Stimulated activated CD4-positive, alpha-beta T cell treated with anti-CD3 and anti-CD28 coated beads, Interleukin-12 subunit alpha, Interleukin-12 subunit beta, amount 100 ng/mL, for 48 hours (primary cell): ENCODE measurements at places on chromosomes 3 and 15.

DNA sequence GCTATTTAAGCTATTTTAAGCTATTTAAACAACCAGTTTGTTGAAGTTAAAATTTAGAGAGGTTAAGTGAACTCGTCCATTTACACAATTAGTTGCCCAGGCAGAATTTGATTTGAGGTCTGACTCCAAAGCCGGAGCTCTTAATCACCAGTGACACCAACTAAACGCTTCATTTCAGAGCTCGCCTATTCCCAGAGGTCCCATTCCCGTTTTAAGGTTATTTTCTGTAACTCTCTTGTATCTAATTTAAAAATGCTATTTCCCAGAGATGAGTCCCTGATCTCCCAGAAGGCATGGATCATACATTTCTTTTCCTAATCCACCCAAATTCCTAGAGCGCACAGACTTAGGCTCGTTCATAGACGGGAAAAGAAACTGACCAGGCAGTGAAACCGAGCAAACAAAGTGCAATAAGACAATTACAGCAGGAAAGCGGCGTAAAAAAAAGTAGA, 904 bp upstream of the MCTP2 start:
- DNase-seq: no peak

DNA sequence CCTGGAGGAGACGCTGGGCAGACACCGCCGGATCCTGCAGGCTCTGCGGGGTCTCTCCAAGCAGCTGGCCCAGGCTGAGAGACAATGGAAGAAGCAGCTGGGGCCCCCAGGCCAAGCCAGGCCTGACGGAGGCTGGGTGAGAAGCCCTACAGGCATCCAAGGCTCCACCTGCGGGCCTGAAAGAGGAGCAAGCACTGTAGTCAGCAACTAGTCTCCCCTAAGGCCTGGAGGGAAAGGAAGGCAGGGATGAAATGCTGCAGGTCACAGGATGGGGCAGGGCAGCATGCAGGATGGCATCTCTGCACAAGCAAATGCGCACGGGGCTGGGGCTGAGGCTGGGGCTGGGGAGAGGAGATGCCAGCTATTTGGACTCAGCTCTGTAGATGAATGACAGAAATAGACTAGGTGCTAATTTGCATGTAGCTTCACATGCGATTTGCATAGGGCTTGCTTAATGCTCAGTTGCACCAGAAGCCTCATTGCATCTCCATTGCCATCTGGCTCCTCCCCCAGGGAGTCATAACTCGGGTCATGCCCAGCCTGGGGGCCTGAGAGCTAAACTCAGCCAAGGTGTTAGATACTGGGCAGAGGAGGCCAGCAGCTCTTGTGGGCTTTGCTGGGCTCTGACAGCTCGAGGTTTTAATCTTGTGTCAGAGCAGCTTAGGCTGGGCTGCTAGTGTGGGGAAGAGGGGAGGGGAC, 5.2 kb upstream of the CPLX3 start:
- no peak for DNase-seq

DNA sequence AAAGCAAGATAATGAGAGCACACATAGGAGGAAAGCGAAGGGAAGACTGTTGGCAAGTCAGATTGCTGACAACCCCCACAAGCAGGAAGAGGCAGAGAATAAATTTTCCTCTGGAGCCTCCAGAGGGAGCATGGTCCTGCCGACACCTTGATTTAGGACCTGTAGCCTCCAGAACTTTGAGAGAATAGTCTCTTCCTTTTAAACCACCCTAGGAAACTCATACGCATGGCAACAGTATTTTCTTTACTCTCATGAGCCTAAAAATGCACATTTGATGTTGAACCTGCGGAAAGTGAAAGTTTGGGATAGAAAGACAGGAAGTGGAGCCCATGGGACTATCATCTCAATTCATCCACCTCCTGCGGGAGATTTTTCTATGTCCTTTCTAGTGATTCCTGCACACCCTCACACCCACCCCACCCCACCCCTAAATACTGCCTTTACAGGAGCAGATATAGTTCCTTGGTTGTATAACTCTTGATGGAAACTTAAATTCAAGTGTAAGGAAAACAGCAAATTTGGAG, 116.7 kb upstream of the LPP start:
- no peak for DNase-seq

GRCh38 chr3:186988806-186989205, 58.5 kb downstream of the ST6GAL1 start:
- no peak for DNase-seq

- DNase-seq: no peak
Measured at GRCh38 chr15:75673426-75674235, 25.9 kb downstream of the SNX33 start.

- no peak for DNase-seq
Measured at GRCh38 chr3:73592154-73593144, 32.3 kb downstream of the PDZRN3 start.

GRCh38 chr3:155605571-155605970, 139.3 kb downstream of the PLCH1 start:
- DNase-seq: no peak

- no peak for DNase-seq
Measured at GRCh38 chr3:157631478-157631877, 128.3 kb upstream of the VEPH1 start.

DNA sequence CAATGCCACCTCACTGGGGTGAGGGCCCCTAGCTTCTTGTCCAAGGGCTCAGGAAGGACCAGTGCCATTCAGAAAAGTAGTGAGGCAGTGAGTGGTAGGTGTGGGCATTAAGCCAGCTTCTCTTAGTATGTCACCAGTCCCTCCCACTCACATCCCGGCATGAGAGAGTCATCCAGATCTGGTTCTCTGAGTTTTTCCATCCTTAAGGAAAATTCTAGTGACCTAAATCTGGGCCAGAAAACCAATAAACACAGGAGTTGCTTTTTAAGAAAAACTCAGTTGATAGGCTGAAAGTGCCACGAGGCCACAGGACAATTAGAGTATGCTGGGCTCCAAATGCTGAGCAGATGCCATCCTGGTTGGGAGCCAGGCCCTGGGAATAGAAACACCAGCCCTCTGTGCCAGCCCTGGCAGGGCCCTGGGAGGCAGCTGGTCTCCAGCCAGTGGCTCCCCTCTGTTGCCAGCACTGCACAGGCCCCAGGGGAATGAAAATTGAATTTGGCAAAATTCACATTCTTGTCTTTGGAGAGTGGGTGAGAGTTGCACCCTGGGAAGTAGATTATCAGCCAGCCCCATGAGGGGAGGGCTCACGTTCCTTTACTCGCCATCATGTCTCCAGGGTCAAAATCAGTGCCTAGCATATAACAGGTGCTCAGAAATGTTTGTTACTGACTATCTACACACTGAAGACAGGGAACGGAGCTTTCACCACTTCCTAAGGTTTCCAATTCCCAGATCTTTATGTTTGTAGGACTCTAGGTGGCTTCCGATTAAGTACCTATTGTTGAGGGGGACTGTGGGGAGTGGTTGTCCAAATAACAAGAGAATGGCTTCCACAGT, 52.8 kb downstream of the FAM43A start:
- no peak for DNase-seq

- DNase-seq: no peak
Measured at GRCh38 chr15:73936181-73936580, 9.9 kb downstream of the LOXL1 start.

GRCh38 chr3:161890147-161890625, 393.6 kb downstream of the OTOL1 start:
- no peak for DNase-seq

DNA sequence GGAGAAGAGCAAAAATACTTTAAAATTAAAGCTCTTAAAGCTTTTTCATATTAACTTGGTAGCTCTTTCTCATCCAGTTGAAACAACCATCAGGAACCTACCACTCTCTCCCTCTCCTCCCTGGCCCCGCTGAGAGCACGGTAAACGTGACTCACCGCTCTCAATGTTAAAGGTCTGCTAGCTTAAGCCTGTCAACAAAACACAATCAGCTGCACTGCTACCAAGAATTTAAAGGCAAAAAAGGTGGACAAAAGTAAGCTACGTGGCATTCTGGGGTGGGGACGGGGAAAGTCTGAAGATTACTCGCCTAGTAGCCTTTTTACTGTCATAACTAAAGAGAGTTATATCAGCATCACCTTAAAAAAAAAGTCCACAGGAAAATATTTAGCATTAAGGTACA, 8.4 kb upstream of the GP5 start:
- DNase-seq: no peak

DNA sequence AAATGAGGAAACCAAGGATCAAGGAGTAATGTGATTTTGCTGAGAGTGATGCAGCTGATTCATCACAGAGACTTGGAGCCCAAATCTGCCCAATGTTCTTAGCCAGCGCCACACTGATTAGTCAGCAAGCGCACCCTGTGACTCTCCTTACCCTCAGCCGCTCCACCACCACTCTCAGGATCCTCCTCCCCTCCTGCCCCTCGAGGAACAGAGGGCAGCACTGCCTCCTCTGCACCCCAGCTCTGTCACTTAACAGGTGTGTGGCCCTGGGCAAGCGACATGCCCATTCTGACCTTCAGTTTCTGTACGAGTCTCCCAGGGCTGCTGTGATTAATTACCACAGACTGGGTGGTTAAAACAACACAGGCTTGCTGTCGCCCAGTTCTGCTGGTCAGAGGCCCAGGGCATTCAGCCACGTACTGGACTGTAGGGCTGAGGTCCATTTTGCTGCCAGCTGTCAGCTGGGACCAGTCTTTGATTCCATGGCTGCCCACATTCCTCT, 36.1 kb upstream of the HRH1 start:
- DNase-seq: no peak

- no peak for DNase-seq
Measured at GRCh38 chr3:42544492-42545283, 37.1 kb downstream of the SEC22C start.

GRCh38 chr3:31181661-31182060, 287.2 kb upstream of the GADL1 start:
- no peak for DNase-seq

- DNase-seq: no peak
Measured at GRCh38 chr15:70111203-70112073, 13.7 kb upstream of the TLE3 start.
